Fibroblast of mammary gland (primary cell): ENCODE measurements at places on chromosomes 2 and 18.

DNA sequence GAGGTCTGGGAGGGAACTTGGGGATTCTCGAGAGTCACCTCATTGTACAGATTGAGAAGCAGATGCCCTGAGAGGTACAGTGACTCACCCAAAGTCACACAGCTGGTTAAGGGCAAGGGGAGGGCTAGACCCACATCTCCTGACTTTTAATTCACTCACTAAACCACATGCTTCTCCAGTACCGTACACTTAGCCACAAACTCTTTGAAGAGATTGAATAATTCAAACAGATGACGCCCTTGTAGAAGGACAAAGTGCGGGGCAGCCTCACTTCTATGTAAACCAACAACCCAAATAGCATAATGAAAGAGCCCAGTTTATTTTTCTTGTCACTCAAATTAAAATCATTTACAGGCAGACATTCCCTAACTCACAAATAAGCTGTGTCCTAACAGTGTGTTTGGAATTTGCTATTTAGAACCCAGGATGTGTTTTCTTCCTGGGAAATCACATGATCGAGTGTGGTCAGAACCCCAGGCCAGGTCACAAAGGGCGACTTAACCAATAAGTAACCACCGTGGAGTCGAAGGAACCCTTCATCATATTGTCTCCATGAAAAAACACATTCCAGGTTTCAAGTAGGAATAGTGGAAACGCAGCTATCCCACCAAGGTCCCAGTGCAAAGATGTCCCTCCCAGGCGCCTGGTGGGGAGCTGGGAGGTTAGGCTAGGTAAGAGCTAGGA, 35.8 kb upstream of the PTPN4 start:
- peak; percentile 34 for DNase-seq

DNA sequence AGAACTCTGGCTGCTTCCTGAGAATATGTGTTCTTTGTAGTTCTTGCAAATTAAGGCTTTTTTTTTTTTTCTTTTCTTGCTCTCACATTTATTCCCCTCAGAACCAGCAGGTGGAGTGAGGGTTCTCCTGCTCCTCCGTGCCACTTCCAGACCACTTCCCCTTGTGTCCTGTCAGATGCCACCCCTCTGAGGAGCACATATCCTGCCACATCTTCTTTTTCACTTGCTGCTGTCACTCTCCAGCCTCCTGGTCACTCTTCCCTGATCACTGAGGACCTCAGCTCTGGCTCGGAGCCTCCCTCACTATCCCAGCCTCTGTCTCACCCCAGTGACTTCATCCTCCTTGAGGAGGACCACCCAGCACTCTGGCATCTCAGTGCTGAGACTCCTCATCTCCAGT, 100.5 kb downstream of the TACR1 start:
- peak; percentile 54 for DNase-seq

DNA sequence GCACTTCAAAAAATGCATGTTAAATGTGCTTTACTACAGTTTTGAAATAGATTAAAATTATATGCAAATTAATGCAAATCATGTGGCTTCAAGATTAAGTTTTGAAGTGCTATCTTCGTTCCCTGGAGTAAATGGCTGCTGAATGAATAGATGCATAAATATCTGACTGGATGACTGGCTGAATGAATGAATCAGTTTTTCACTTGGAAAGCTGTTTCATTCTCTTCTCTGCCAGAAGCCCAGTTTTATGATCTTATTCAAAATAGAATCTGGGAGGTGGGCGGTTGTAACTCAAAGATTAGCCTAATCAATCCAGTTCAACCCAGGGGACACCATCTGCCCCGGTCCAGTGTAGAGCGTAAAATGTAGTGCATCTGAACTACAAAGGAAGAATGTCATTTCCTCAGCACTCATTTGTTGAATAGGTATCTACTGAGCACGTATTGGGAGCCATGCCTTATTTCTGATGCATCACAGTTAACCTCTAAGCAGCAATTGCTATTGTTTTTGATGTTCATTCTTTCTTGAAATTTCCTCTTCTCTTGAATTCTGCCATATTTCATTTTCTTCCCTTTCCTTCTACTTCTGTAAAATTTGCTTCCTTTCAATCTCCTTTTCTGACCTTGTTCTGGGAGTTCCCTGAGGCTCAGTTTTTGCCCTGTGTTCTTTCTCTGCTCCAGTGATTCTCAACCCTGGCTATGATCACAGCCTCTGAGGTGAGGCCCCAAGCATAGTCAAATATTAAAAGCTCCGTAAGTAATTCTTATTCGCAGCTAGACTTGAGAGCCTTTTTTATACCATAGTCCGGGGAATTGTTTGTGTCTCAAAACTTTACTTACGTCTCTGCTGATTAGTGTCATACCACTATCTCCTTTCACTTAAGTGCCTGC, 282.7 kb downstream of the PARD3B start:
- DNase-seq, result no peak

DNA sequence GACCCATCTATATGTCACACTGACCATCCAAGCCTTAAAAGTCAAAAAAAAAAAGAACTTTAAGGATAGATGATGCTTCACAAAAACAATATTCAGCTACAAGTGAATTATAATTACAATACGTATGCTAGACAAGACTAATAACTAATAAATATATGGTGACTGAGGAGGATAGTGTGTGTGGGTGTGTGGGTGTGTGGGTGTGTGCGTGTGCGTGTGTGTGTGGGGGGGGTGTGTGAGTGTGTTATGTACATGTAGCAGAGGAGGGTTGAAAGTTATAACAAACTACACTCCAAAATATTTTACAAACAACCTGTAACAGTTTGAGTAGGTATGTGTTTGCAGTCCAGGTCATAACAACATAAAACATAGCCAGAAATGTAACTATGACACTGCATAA, 159.2 kb upstream of the RBBP8 start:
- no peak for DNase-seq

DNA sequence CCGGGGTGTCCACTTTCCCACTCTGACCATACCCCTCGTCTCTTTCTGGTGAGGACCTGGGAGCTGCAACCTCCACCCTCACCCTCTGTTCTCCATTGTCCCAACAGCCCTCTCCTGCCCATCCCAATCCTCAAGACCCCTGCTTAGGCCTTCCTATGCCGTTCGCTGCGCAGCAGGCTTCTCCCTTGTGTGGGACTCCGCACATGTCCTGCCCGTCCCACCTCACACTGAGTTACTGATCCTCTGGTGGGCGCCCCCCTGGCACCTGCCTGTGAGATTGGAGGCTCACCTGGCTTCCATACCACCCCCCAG, 119.5 kb upstream of the SNTG2 start:
- no peak for DNase-seq

- no peak for DNase-seq
These were observed 65.1 kb upstream of the SLC25A52 start for GRCh38 chr18:31825772-31826171.

DNA sequence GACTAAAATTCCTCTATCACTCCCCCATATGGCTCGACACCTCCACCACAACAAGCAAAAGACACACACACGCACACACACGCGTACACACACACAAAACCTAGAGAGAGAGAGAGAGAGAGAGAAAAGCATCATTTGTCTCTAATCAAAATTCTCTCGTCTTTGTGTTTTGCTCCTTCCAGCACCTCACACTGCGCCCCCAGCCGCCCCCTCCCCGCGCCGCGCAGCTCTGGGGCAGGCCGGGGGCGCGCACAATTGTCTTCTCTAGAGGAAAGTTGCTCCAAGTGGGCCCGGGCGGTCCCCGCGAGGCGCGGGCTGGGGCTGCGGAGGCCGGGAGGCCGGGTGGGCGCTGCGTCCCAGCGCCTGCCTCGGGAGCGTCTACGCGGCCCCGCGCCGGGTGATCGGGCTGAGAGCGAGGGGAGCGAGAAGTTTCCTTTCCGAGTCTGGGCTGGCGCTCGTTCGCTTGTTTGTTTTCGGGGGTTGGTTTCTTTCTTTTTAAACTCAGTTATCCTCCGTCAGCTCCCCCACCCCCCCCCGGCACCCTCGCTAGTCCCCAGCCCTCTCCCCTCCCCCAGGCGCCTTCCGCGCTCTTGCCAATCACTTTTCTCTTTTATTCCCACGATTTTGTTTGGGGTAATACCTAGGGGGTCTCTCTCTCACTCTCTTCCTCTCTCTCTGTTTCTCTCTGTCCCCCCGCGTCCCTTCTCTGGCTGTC, 4.1 kb downstream of the ZEB2 start:
- peak; percentile 66 for DNase-seq

DNA sequence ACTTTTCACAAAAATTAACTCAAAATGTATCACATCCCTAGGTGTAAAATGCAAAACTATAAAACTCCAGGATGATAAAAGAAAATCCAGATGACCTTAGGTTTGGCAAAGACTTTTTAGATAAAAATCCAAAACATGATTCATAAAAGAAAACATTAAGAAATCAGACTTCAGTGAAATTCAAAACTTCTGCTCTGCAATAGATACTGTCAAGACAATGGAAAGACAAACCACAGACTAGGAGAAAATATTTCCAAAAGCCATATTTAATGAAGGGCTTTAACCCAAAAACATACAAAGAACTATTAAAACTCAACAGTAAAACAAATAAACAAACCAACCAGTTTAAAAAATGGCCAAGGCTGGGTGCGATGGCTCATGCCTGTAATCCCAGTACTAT, 173.6 kb upstream of the SPOPL start:
- no peak for DNase-seq

DNA sequence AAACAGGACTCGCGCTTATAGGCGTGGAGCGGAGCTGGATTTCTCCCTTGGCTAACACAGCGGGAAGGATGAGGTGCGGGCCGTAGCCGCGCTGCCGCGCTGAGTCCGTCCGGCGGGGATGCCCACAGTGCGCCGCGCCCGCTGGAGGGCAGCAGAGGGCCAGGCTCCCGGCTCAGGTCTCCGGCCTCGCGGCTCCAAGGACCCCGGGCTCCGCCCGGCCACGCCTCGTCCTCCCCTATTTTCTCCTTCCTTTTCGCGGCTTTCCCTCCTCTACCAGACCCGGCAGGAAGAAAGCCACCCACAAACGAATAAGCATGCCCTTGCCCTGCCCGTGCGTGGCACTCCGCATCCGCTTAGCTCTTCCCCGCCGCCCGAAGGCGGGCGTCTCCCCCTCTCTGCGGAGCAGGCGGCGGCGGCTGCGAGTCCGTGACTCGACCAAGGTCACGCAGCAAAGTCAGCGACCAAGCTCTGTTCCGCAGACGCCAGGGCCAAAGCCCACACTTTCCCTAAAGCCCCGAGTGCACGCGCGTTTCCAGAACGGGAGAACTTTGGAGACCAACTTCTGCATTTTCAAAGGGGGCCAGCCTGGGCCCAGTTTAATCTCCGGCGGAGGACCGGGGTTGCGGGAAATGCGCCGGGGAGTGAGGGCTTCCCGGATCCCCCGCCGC, 48.5 kb downstream of the KCNIP3 start:
- DNase-seq, result peak; percentile 81

GRCh38 chr2:217709478-217710210, 293.2 kb downstream of the TNS1 start:
- DNase-seq, result no peak

GRCh38 chr2:188187726-188188125, 103.9 kb upstream of the GULP1 start:
- no peak for DNase-seq

GRCh38 chr2:179467111-179467510, 202.5 kb upstream of the SESTD1 start:
- DNase-seq, result peak; percentile 79

- no peak for DNase-seq
These were observed 537.1 kb downstream of the EPHA4 start for GRCh38 chr2:221034973-221035372.

GRCh38 chr2:152425765-152426727, 91.1 kb downstream of the FMNL2 start:
- DNase-seq, result peak; percentile 78

GRCh38 chr2:242013771-242014170, 144.2 kb downstream of the RTP5 start:
- DNase-seq, result no peak

DNA sequence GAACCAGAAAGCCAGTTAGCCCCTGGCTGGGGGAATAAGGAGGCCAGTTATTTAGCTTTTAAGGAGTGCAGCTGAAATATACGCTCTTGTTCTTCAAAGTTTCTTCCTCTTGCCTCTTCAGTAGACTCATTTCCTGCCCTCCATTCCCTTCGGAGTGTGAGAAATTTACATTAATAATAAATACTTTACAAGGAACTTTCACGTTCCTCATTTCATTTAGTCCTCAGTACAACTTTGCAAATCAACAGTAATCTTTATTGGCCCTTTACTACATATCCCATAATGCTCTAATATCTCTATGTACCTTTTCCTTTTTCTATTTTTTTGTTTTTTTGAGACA, 15.6 kb downstream of the PLCD4 start:
- DNase-seq, result no peak

GRCh38 chr2:44716131-44716530, 225.4 kb upstream of the SIX3 start:
- DNase-seq, result peak; percentile 14

DNA sequence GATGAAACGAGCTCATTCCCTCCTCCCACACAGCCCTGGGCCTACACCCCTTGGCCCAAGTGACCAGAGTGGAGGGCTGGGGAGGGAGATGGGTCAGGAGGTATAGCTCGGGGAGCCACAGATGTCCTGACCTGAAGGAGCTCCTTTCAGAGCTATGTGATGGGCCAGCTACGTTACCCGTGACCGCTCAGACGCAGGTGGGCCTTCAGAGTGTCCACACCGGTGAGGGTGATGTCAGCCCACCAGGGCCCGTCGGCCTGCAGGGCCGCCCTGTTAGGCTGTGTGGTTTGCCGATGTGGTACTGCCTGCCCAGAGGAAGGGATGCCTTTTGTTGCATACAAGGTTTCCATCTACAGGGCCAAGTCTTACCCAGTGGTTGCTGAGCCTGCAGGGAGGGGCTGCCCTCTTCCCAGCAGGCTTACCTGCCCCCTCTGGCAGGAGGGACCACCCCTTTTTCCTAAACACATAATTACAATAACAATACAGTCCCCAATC, 41.8 kb upstream of the FOSL2 start:
- DNase-seq, result no peak

DNA sequence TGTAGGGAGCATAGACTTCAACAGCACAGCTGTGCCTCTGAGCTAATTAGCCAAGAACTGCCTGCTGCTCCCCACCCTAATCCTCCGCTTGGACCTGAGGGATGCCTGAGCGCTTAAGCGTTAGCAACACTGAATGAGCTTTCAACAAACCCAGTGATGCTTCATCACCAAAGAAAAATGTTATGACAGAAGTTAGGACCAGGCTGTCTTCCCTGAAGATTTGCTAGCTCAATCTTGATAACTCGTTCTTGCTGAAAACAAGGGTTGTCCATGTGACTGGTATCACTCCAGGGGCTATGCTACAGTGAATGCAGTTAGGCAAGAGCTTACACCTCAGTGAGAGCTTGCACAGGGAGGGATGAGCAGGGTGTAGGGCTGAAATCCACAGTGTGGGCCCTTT, 190.7 kb upstream of the SIX2 start:
- DNase-seq, result peak; percentile 57

DNA sequence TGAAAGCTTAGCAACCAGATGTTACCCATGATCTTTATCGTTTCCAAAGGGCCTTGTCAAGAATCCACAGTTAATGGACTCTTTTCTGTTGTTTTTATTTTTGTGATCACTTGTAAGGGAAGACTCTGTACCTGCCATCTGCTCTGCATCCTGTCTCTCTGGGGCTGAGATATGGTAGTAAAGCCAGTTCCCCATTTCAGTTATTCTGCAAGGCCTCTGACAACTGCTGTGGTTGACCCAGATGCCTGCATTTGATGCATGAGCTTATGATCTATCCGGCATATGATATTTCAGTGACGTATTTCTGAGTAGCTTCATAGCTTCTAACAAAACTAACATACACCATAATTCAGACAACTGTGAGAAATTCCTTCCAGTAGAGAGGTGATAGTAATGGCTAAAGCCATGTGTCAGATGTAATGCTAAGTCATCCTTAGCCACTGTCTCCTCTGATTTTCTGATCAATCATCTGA, 105.1 kb downstream of the TPO start:
- no peak for DNase-seq
